ENCODE measurements at places on chromosomes 16 and 17.

DNA sequence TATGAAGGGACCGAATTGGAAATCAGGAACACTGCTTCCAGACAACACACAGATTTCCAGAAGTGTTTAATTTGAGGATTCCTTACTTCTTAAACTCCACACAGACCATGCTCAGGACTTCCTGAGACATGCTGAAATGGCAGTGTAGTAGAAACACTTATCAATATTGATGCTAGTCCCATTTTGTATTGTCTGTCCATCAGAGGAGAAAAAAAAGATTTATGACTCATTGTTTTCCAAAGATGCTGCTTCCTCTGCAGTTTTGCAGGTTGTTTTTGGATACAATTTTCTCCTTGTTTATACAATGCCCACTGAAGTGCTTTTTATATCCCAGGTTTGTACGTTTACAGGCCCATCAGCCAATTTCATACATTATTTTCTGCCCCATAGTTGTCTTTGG lies 68.3 kb upstream of the TANC2 start:
- DNase-seq, result no peak

GRCh38 chr16:24721830-24722238 lies 7.6 kb upstream of the TNRC6A start:
- DNase-seq, result no peak

DNA sequence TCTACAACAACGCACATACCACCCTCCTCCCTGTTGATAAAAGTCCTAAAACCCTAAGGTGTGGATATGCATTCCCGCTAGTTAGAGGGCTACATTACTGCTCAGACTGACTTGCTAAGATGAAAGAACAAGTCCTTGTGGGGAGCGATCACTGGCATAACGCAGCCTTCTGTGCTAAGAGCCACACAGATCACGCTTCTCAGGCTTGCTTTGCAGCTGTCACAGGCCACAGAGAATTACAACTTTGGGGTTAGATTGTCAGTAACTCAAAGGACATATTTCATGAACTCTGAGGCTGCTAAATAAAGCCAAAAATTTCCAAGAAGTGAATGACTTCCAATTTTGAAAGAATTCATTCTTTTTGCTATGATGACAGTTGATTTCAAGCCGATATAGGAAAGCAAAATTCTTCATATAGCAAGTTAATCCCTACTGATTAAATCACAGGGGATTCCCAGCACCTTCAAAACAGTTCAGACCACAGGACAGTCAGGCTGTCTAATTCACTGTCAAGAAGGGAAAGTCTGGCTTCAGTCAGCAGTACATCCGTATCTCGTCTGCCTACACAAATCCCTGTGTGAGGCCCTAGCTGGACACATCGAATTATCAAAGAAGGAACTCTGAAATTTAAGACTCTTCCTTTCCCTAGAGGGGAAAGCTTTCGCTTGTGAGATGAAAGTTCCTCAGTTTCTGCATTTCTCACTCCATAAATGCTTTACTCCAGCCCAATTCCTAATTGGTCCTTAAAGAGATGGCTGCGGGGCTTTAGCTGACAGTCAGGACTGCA lies 107.1 kb downstream of the VPS53 start:
- DNase-seq, result no peak

DNA sequence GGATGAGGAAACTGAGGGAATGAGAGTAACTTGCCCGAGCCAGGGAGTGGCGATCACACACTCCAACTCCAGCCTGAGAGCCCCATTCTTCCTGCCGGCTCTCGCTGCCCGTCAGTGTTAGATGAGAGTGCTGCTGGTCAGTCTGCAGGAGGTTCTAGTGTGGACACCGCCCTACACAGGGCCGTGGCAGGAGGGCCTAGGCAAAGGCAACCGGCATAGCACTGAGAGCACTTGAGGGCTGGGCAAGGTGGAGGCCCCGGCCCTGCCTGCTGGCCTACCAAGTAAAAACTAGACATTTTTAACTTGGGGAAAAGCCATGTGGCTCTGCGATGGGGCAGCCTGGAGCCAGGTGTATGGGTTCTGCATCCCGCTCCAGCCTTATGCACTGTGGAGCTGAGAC lies 354.8 kb downstream of the SEC14L1 start:
- no peak for DNase-seq

DNA sequence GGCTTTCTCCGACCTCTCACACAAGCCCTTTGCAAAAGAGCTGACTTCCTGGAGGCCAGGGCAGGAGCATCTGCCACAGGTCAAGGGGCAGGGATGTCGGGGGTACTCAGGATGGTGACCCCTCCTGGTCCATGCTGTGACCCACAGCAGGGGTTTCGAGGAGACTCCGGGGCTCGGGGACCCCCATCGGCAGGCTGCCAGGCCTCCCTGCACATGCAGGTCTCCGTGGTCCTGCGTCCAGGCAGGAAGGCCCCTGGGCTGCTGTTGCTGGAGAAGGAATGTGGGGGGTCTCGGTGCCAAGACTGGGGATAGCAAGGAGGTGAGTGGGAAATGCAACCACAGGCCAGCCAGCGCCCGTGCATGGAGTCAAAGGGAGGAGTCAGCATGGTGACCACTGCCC lies 11.6 kb downstream of the NATD1 start:
- DNase-seq, result no peak

DNA sequence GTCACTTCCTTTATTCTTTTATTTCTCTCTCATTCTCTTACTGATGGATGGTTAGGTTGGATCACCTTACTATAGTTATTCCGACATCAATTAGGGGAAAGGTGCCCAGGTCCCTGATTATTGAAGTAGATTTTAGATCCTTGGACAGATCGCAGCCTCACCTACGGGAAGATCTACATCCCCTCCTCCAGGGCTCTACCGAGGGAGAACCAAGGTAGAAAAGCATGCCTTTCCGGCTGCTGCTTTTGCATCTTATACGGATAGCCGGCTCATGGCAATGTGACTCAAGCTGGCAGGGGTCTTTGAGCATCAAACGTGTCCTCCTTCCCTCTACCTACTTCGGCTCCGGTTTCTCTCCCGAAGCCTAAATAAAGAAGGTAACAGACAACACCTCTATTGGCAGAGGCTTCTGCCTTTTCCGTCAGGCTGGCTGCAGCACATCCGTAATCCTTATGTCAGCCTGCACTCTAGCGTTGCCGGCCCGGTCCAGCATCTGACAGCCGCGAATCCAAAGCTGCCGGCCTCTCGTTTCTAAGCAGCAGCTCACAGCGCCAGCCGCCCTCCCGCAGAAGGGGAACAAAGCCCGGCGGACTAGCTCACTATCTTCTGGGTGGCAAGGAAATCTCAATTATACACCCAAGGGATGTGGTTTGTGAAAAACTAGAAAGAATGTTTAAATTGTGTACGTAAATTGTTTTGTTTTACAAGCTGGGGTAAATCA lies 46.9 kb downstream of the IRX6 start:
- DNase-seq, result no peak

DNA sequence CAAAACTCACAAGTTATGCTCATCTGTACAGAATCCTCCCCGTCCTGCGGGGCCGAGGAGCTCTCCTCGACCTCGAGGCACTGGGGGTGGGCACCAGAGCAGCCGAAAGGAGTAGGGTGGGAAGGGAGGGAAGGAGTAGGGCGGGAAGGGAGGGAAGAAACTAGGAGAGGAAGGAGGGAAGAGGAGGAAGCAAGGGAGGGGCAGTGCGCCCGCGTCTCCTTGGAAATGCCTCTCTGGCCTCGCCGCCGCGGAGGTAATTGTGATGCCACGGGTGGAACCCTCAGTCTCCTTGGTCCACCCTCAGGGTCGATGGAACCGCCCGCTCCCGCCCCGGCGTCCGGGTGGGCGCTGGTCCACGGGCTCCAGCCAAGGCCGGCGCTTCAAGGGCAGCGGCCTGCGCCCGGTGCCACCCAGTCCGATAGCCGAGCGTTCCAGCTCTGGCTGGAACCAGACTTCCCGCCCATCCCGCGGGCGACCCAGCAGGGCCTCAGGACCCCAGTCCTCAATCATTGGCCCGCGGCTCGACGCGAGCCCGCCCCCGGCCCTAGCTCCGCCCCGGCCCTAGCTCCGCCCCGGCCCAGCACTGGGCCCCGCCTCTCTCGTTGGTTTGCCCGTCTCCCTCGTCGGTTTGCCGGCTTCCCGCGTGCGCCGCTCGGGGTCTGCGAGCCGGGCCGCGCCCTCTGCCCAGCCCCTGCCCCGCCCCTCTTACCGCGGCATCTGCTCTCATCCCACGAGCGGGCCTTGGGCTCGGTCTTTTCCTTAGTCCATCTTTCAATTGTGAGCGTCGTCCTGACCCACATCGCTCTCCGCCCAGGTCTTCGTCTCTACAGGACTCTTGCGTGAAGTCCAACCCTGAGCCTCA lies 596 bp downstream of the PROCA1 start:
- peak; percentile 95 for DNase-seq

DNA sequence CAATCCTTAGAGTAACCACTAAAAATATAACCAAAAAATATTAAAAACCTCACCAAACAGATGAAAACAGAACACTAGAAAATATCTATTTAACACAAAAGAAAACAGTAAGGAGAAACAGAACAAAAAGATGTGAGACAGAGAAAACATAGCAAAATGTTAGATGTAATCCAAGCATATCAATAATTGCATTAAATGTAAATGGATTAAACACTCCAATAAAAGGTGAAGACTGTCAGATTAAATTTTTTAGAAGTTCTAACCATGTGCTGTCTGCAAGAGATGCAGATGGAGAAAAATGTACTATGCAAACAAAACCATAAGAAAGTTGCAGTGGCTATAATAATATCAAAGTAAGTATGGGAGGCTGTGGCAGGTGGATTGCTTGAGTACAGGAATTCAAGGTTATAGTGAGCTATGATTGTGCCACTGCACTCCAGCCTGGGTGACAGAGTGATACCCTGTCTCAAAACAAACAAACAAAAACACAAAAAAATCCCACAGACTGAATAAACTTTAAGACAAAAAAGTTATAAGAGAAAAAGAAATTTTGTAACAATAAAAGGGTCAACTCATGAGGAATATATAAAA lies 53.9 kb downstream of the ADCY9 start:
- DNase-seq, result no peak

DNA sequence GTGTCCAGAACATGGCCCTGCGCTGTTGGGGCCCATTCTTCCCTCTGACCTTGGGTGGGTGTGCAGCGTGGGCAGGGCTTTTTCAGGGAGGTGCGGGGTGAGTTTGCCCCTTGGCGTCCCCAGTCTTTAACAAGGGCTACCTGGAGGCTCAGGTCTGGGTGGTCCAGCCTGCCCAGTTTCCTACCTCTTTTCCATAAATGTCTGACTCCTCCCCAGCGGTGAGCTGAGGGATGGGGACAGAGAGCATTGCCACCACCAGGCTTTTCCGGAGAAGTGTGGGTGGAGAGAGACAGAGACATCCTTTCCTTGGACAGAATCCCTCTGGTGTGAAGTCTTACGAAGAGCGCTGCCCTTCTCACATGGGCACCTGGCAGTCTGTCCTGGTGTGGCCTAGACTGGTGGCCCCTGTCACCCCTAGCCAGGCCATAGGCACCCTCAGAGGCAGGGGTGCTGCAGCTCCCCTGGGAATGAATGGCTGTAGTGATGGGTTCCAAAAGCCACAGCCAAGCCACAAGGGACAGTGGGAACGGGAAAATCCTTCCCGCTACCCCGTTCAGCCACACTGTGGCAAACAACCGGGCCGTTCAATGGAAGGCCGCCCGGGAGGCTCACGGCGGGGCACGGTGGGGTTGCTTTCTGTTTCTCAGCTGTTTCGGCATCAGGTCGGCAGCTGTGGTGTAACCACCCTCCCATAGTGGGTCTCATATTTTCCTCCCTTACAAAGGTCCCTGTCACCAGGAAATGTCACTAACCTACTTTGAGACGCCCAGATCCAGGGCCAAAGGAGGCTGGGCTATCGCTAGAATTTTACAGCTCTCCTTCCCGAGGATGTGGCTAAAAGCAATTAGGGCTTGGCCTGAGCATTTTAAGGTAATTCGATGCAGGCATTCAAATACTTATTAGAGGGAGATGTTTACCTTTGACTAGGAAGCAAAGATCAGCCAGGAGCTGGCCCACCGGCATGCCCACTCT lies 61.9 kb upstream of the GSE1 start:
- DNase-seq, result no peak

- no peak for DNase-seq
These were observed 8.6 kb downstream of the CX3CL1 start for GRCh38 chr16:57380671-57381462.

GRCh38 chr16:17342031-17342430 lies 128.7 kb downstream of the XYLT1 start:
- DNase-seq, result no peak

- no peak for DNase-seq
These were observed 15.9 kb downstream of the ADPRM start for GRCh38 chr17:10713318-10713717.

DNA sequence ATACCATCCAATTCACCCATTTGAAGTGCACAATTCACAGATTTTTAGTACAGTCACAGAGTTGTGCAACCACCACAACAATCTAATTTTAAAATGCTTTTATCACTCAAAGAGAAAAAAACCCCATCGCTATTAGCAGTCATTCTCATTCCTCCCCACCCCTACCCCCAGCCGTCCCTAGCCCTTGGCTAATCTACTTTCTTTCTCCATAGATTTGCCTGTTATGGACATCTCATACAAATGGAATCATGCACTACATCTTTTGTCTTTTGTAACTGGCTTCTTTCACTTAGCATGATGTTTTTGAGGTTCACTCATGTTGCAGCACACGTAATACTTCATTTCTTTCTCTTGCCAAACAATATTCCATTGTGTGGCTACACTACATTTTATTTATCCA lies 20.4 kb downstream of the LYRM9 start:
- no peak for DNase-seq

DNA sequence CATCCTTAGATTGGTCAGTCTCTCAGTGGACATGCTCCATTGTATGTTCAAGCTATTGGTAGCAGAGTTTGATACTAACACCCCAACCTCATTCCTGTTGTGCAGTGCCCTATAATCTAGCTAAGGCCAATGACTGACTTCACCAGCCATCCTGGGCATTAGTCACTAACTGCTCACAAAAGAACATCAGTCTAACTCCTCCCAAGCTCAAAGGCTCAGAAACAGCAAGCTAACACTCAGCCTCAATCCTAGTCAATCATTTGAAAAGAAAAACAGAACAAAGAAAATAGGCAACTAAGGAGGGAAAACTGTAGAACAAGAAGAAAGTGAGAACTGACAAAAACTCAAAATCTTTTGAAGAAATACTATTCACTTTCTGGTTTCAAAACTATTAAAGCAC lies 199.1 kb upstream of the C17orf78 start:
- DNase-seq, result no peak

DNA sequence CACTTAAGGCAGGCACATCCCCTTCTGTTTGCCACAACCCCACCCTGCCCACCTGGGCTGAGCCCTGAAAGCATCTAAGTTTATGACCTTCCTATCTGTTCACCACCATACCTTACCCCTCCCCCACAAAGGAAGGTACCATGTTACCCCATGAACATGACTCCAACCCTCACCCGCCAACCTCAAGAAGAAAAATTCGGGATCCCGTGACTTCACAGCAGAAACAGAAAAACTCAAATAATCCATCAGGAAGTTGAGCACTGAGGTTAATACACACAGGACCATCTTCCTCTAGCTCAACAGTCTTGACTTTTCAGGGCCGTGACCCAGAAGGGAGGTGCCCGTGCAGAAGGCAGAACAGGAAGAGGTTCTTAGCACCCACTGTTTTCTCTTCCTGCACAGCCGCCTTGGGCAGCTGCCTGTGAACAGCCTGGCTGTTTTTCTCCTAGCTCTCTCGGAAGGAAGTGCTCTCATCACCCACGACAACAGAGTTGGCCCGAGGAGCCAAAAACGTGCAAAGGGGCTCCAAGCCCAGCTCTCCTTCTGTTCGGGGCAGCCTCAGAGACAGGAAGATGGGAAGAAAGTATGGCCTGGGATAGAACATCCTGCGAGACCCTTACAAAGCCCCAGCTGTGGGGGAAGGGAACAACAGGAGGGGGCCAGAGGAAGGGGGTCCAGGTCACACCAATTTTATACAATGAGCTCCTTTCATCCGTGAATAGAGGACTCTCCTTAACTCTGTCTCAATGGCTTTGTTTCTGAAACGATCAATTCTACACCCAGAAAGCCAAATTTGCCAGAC lies 101.1 kb downstream of the XYLT1 start:
- peak; percentile 46 for DNase-seq
